Ascending aorta (tissue), 2 donors: ENCODE measurements at places on chromosomes 6 and 20.
A peak's percentile ranks its signal among the peaks of the same experiment; 100 is the strongest.

DNA sequence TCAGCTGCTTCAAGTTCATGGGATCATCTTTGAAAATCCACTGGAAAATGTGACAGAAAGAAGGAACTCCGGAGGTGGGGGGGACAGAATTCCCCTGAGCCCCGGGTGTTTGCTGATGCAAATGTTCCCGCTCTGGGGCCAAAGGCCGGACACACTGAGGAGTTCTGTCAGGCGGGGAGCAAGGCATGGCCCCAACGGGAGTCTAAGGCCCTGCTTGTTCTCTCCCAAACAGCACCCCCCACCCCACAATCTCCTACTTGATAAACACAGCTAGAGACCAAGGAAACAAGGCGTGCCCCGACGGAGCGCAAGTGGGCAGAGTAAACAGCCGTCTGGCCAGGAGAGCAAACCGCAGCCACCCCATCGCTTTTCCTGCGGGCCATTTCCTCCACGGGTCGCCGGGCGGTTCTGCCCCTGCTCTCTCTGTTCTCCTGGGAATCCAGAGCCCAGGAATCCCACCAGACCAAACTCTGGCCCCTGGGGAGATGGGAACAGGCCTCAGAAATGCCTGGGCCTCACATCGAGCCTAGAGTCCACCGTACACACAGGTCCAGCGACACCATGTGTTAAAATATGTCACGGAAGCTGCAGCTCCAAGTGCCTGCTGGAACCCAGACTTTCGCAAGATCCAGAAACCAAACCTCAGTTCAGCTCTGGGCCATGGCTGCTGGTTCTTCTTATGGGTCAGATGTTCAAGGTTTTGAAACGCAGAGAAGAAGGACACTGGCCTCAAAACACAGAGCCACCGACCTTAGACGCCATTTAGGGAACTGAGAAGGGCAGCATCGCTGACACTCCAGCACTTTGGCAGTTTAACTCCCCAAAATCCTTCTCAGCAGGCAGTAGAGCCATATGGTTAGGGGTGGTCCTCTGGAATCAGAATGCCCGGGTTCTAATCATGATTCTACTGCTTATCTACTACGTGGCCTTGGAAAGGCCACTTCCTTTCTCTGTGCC, 104.2 kb downstream of the PREX1 start:
- H3K27me3 ChIP-seq, result no peaks in the 10 kb centered on the region
- H3K27ac ChIP-seq, result peak overlapping the region; percentile 97
- H3K36me3 ChIP-seq, result no peaks in the 10 kb centered on the region
- H3K4me1 ChIP-seq, result peaks cover 27% of the 10 kb centered on the region

DNA sequence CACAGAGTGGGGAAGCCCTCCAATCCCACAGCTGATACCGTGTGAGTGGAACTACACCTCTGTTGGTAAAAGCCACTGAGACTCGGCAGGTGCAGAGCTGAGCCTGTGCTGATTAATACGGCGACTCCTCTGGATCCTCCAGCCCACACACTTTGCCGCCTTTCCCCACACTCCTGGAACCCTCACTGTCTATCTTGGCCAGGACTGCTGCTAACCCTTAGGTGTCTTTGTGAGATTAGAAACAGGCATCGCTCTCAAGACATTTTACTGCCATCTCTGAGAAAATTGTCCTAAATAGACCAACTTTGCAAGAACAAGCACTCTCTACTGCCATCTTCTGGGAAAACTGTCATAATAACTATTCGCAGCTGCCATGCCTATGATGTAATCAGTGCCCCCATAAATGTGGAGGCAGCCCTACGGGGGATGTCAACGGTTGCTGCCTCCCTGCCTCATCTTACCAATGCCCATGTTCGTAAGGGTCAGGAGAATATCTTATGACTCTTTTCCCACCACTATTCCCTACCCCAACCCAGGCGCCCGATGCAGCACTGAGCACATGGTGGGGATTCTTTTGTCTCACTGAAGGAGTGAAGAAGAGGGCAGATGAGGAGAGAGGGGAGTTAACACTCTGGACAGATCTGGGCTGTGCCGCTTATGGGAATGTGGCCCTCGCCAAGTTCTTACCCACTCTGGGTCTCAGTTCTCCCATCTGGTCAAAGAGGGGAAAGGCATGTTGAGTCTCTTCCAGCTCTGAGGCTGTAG, 26.1 kb upstream of the KCNB1 start:
- peaks cover 12% of the 10 kb centered on the region for H3K4me1 ChIP-seq
- H3K27me3 ChIP-seq, result no peaks in the 10 kb centered on the region
- H3K36me3 ChIP-seq, result peaks cover 48% of the 10 kb centered on the region
- peak overlapping the region; percentile 70 for H3K27ac ChIP-seq
- H3K4me3 ChIP-seq, result no peak overlapping the region

GRCh38 chr6:11994875-11995461, 17.1 kb upstream of the HIVEP1 start:
- no peak for DNase-seq
- H3K27me3 ChIP-seq, result no peaks in the 10 kb centered on the region
- no peak overlapping the region for H3K4me3 ChIP-seq
- H3K36me3 ChIP-seq, result no peaks in the 10 kb centered on the region

DNA sequence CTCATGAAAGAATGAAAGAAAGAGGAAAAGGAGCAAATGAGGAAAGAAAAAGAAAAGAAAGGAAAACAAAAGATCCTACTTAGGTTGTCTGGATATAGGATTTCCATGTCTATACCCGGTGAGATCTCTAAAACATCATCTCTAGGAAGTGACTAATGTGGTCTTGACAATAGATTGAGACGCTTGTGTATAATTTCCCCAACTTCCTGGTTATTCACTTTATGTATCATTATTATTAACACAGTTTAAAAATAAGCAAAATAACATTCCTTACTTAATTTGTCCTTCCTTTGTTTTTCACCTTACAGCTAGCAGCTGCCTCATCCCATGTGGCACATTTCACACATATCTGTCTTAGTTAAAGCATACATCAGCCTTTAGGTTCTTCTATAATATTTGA, 27.0 kb downstream of the LAMA4 start:
- DNase-seq, result no peak
- no peaks in the 10 kb centered on the region for H3K27me3 ChIP-seq
- no peak overlapping the region for H3K4me3 ChIP-seq
- peak overlapping the region; percentile 47 for H3K27ac ChIP-seq
- peaks cover 3% of the 10 kb centered on the region for H3K4me1 ChIP-seq
- no peaks in the 10 kb centered on the region for H3K36me3 ChIP-seq

- DNase-seq, result no peak
- H3K27me3 ChIP-seq, result no peaks in the 10 kb centered on the region
- H3K4me1 ChIP-seq, result no peaks in the 10 kb centered on the region
- no peak overlapping the region for H3K4me3 ChIP-seq
- no peaks in the 10 kb centered on the region for H3K36me3 ChIP-seq
Measured at GRCh38 chr6:110486756-110487155, 10.3 kb upstream of the SLC22A16 start.

DNA sequence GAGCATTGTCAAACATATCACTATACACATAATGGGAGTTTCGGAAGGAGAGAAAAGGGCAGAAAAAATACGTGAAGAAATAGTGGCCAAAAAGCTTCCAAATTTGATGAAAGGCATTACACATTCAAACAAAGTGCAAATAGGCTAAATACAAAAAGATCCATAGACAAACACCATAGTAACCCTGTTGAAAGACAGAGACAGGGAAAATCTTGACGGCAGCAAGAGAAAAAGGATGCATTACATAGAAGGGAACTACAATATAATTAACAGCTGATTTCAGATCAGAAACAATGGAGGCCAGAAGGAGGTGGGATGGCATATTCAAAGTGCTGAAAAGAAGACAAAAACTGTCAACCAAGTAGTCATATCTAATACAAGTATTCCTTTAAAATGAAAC, 170.8 kb downstream of the MRPL14 start:
- no peaks in the 10 kb centered on the region for H3K27me3 ChIP-seq
- no peak for DNase-seq
- H3K36me3 ChIP-seq, result no peaks in the 10 kb centered on the region
- H3K4me3 ChIP-seq, result no peak overlapping the region
- no peak overlapping the region for H3K27ac ChIP-seq

- no peaks in the 10 kb centered on the region for H3K36me3 ChIP-seq
- no peak overlapping the region for H3K27ac ChIP-seq
- no peak for DNase-seq
- H3K4me3 ChIP-seq, result no peak overlapping the region
- no peaks in the 10 kb centered on the region for H3K27me3 ChIP-seq
Measured at GRCh38 chr6:17039266-17039665, 62.6 kb upstream of the STMND1 start.

DNA sequence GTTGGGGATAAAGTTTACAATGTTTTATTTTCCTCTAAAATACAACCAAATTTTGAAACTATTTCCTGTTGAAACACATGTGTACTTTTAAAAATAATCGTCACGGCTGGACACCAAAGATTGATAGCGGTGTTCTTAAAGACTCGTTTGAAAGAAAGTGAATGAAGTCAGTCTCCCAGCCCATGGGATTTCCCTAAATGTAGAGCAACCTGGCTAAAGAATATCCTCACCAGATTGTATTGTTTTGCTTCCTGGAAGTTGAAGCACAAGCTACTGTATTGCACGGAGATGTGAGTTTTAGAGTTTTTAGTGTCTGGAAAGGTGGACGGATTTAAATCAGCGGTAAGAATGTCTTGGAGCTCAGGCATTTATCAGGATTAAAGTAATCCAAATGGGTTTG, 189.5 kb downstream of the THBS2 start:
- H3K27me3 ChIP-seq, result no peaks in the 10 kb centered on the region
- DNase-seq, result no peak
- H3K4me1 ChIP-seq, result no peaks in the 10 kb centered on the region
- H3K36me3 ChIP-seq, result no peaks in the 10 kb centered on the region
- no peak overlapping the region for H3K4me3 ChIP-seq

GRCh38 chr20:50504231-50504823, 5.9 kb upstream of the PTPN1 start:
- H3K27me3 ChIP-seq, result no peaks in the 10 kb centered on the region
- no peaks in the 10 kb centered on the region for H3K36me3 ChIP-seq
- H3K4me3 ChIP-seq, result no peak overlapping the region
- H3K4me1 ChIP-seq, result no peaks in the 10 kb centered on the region

GRCh38 chr6:134593887-134594286, 276.0 kb upstream of the SGK1 start:
- H3K27me3 ChIP-seq, result no peaks in the 10 kb centered on the region
- H3K36me3 ChIP-seq, result no peaks in the 10 kb centered on the region
- no peak overlapping the region for H3K27ac ChIP-seq
- DNase-seq, result no peak
- H3K4me1 ChIP-seq, result no peaks in the 10 kb centered on the region

- H3K36me3 ChIP-seq, result no peaks in the 10 kb centered on the region
- H3K4me3 ChIP-seq, result no peak overlapping the region
- no peak for DNase-seq
- no peaks in the 10 kb centered on the region for H3K27me3 ChIP-seq
- no peaks in the 10 kb centered on the region for H3K4me1 ChIP-seq
Measured at GRCh38 chr6:92647630-92648029, 771.7 kb downstream of the EPHA7 start.

GRCh38 chr6:16769986-16770376, 8.7 kb upstream of the ATXN1 start:
- H3K4me1 ChIP-seq, result peaks cover 25% of the 10 kb centered on the region
- H3K27ac ChIP-seq, result peak overlapping the region; percentile 51
- H3K36me3 ChIP-seq, result no peaks in the 10 kb centered on the region

DNA sequence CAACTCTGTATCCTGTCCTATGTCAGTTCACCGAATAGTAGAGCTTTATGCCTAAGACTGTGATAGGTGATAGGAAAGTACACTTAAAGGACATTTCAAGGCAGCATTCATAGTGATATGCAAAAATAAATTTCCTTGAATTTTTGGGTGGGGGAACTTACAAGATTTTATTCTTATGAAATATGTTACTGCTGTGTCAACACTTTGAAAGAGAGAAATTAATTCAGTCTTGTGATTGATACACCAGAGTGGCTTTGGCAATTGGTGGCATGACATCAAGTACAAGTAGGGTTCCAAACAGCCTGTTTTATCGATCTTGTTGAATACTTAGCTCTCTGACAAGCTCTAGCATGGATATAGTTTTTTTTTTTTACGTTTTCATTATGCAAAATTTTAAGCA, 72.3 kb downstream of the QKI start:
- H3K4me1 ChIP-seq, result peaks cover 3% of the 10 kb centered on the region
- no peak overlapping the region for H3K27ac ChIP-seq
- no peaks in the 10 kb centered on the region for H3K27me3 ChIP-seq
- no peak overlapping the region for H3K4me3 ChIP-seq
- no peak for DNase-seq
- no peaks in the 10 kb centered on the region for H3K36me3 ChIP-seq

DNA sequence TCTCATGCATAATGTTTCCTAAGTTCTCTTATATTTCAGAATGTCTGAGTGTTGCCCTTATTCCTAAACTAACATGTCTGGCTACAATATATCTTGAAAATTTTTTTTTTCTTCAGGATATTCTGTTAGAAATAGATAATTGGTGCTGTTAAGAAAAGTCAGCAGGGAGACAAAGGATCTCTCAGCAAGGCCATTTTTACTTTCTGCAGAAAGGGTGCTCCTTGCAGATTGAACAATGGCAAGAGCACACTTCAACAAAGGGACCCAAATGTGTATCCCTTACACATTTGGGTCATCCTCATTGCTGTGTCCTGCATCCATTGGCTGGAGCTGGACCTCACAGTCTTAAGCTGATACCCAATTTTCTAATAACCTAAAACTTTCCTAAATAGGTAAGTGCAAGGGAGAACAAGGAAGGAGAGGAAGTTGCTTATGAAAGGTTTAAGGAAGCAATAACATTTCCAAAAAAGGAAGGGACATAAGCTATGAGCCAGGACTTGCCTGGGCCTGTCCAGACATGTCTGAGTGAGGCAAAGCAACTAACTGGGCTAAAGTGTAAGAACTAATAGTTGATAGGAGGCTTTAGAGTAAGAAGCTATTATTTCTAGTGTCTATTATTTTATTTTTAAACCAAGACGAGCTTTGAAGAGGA, 429.6 kb downstream of the BCKDHB start:
- no peak for DNase-seq
- no peaks in the 10 kb centered on the region for H3K36me3 ChIP-seq
- no peaks in the 10 kb centered on the region for H3K27me3 ChIP-seq
- no peak overlapping the region for H3K27ac ChIP-seq

- H3K27ac ChIP-seq, result no peak overlapping the region
- no peaks in the 10 kb centered on the region for H3K36me3 ChIP-seq
- no peak for DNase-seq
- no peaks in the 10 kb centered on the region for H3K4me1 ChIP-seq
- H3K27me3 ChIP-seq, result no peaks in the 10 kb centered on the region
Measured at GRCh38 chr6:134002821-134003220, 49.6 kb downstream of the SLC2A12 start.

- no peaks in the 10 kb centered on the region for H3K27me3 ChIP-seq
- no peaks in the 10 kb centered on the region for H3K36me3 ChIP-seq
- H3K27ac ChIP-seq, result no peak overlapping the region
- no peak for DNase-seq
Measured at GRCh38 chr6:64238071-64238470, 602.5 kb downstream of the PHF3 start.
